ENCODE measurements at places on chromosomes 6 and 20. TPM values are rescaled to one million over a fixed set of nuclear protein-coding genes. Genes with fewer than 3 reads are reported as not detected.
A peak's percentile ranks its signal among the peaks of the same experiment; 100 is the strongest.

GRCh38 chr20:51966296-51966971, 164.1 kb upstream of the SALL4 start:
- H3K4me3 ChIP-seq: no peak overlapping the region
- no peaks in the 10 kb centered on the region for H3K4me1 ChIP-seq
- peak; percentile 55 for DNase-seq

GRCh38 chr20:7379621-7380220, 560.5 kb downstream of the HAO1 start:
- H3K27me3 ChIP-seq: no peaks in the 10 kb centered on the region
- H3K36me3 ChIP-seq: no peaks in the 10 kb centered on the region
- DNase-seq: no peak
- H3K4me1 ChIP-seq: no peaks in the 10 kb centered on the region
- H3K4me3 ChIP-seq: no peak overlapping the region
- no peak overlapping the region for H3K27ac ChIP-seq

GRCh38 chr6:170456334-170456733, 96.8 kb downstream of the PSMB1 start:
- no peaks in the 10 kb centered on the region for H3K36me3 ChIP-seq
- H3K27ac ChIP-seq: no peak overlapping the region
- H3K27me3 ChIP-seq: no peaks in the 10 kb centered on the region
- no peak for DNase-seq
- no peaks in the 10 kb centered on the region for H3K4me1 ChIP-seq
- H3K4me3 ChIP-seq: no peak overlapping the region

DNA sequence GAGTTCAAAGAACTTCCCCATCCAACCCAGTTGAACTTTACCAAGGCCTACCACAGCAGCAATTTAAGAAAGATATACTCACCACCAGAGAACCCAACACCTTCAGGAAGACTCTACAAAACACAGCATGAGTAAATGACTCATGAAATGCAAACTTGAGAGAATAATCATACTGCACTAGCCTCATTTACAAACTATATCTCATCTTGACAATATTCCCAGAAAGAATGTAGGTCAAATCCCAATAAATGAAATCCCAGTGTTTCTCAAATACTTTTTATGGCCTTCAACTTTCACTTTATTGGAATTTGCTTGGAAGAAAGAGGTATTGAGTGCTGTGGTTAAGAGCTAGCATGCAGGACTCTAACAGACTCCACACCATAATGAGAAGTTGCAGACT, 60.0 kb downstream of the FYN start:
- no peaks in the 10 kb centered on the region for H3K4me1 ChIP-seq
- H3K27ac ChIP-seq: no peak overlapping the region
- H3K36me3 ChIP-seq: no peaks in the 10 kb centered on the region
- no peaks in the 10 kb centered on the region for H3K27me3 ChIP-seq

- no peaks in the 10 kb centered on the region for H3K36me3 ChIP-seq
- DNase-seq: no peak
- no peak overlapping the region for H3K4me3 ChIP-seq
- H3K27ac ChIP-seq: no peak overlapping the region
Observed at GRCh38 chr6:142443532-142443931, 141.7 kb downstream of the ADGRG6 start.

DNA sequence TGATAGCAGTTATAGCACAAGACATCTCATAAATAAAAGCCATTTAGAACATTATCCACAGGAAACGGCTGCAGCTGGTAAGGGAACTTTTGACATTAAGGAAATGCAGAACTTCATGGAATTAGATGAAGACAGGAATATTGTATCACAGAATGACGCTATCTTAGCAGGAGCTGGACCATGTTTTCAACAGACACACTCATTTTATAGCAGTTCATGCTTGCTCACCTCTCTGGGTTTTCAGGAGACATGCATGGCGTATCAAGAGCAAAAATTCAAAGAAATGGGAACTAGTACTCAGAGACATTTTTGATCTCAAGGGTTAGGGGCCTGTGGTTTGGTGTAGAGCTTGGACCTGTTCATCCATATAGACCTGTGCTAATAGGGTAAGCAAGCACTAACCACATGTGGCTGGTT, 125.0 kb downstream of the FYN start:
- H3K27ac ChIP-seq: peak overlapping the region; percentile 27
- H3K4me3 ChIP-seq: no peak overlapping the region
- no peaks in the 10 kb centered on the region for H3K36me3 ChIP-seq
- no peaks in the 10 kb centered on the region for H3K27me3 ChIP-seq
- peak; percentile 57 for DNase-seq

GRCh38 chr6:127338936-127339335, 4.5 kb downstream of the ECHDC1 start:
- H3K4me3 ChIP-seq: no peak overlapping the region
- H3K27ac ChIP-seq: no peak overlapping the region
- H3K36me3 ChIP-seq: no peaks in the 10 kb centered on the region
- H3K4me1 ChIP-seq: peaks cover 21% of the 10 kb centered on the region
- no peaks in the 10 kb centered on the region for H3K27me3 ChIP-seq

GRCh38 chr6:3405182-3405518, 51.7 kb downstream of the SLC22A23 start:
- no peaks in the 10 kb centered on the region for H3K27me3 ChIP-seq
- H3K4me3 ChIP-seq: no peak overlapping the region
- no peaks in the 10 kb centered on the region for H3K36me3 ChIP-seq
- H3K27ac ChIP-seq: peak overlapping the region; percentile 63
- H3K4me1 ChIP-seq: no peaks in the 10 kb centered on the region
- DNase-seq: no peak

DNA sequence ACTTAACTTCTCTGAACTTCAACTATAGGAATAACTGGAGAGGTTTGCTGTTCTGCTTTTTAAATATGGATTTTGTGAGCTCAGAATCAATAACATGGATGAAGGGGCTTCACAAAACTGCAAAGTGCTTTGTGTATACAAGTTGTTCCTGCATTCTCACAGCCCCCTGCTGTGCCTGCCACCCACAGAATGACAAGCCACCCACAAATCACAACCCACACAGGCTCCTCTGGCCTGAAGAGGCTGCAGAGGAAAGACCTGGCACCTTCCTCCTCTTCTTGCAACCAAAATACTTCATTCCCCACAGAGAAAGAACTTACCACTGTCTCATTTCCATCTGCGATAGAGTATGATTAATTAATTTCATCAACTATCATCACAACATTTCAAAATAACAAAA, 106.7 kb upstream of the NHSL1 start:
- H3K27me3 ChIP-seq: no peaks in the 10 kb centered on the region
- no peak overlapping the region for H3K4me3 ChIP-seq
- no peaks in the 10 kb centered on the region for H3K4me1 ChIP-seq
- no peak for DNase-seq

DNA sequence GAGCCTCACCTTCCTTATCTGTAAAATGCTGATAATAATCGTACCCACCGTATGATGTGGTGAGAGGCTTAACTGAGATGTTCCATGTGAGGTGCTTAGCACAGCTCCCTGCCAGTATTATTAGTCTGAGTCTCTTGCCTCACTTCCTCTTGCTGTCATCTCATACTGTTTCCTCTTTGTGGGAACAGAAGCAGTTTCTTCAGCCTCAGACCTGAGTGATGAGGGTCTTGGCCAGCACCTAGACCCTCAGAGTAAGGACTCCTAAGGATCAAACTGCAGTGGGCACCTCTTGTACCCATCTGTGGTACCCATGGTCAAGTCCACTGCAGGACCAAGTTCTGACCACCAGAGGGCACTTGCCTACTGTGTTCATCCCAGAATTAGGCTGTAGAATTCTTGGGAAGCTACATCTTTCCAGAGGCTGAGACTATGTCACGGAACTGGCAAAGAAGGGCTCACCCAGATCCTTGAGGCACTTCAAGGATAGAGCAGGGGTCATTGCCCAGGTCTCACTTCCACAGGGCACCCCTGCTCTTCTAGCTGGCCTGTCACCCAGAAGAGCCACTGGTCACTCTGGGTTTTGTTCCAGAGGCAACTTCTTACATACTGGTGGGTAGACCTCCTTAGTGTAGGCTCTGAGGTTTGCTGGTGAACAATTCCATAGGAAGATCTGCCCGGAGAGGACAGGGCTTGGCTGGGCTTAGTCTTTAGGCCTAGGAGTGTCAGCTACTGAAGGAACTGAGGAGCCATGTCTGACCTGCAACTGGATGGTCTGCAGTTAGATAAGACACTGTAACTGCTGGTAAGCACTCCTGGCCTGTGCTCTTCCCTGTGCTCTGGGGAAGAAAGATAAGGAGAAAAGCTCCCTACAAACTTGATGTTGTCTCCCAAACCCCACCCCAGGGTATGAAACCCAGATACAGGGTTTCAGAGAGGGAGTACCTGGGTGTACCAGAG, 20.6 kb upstream of the SGK2 start:
- H3K27ac ChIP-seq: no peak overlapping the region
- peak; percentile 71 for DNase-seq
- H3K4me3 ChIP-seq: no peak overlapping the region
- peaks cover 14% of the 10 kb centered on the region for H3K36me3 ChIP-seq
- no peaks in the 10 kb centered on the region for H3K4me1 ChIP-seq

GRCh38 chr20:36606158-36607066, 833 bp downstream of the RAB5IF start:
- H3K27me3 ChIP-seq: no peaks in the 10 kb centered on the region
- peaks cover 5% of the 10 kb centered on the region for H3K4me1 ChIP-seq
- peaks cover 37% of the 10 kb centered on the region for H3K36me3 ChIP-seq
- peak overlapping the region; percentile 98 for H3K27ac ChIP-seq
- DNase-seq: no peak

DNA sequence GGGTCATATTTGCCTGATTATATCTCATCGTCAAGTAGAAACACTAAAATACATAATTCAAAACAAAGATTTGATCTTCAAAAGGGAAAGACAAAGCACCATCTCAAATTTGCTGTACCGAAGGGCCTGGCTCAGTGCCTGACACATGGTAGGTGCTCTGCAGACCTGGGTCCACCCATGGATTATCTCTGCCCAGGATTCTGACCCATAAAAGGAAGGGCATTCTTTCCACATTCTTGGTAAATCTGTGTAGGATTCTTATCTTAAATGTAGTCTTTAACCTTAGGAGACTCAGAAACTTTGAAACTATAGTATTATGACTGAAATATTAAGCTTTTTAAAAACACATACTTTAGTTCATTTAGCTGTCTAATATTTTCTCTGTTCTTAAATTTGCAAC, 274.1 kb upstream of the FLRT3 start:
- H3K4me1 ChIP-seq: no peaks in the 10 kb centered on the region
- DNase-seq: no peak
- no peak overlapping the region for H3K4me3 ChIP-seq
- H3K27me3 ChIP-seq: no peaks in the 10 kb centered on the region

DNA sequence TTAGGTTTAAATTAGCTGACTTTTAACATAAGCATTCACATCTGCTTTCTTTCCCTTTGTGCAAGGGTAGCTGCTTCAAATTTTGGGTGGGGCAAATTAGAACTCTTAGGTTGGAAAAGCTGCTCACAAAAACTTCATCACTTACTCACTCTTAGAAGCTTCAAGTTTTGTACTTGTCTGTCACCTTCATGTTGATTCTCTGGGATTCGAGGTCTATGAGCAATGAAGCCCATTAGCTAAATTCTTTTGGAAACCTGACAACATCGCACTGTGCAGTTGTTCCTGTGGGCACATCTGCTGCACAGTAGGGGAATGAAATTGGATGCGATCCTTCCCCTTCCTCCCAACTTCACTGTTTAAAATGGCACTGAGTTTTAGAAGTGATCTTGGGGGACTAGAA, 156.1 kb downstream of the UBE3D start:
- no peaks in the 10 kb centered on the region for H3K36me3 ChIP-seq
- no peaks in the 10 kb centered on the region for H3K4me1 ChIP-seq
- no peaks in the 10 kb centered on the region for H3K27me3 ChIP-seq
- H3K4me3 ChIP-seq: no peak overlapping the region
- no peak for DNase-seq
- H3K27ac ChIP-seq: no peak overlapping the region

GRCh38 chr6:16129623-16130401, 926 bp downstream of the MYLIP start:
- H3K27me3 ChIP-seq: no peaks in the 10 kb centered on the region
- peak overlapping the region; percentile 100 for H3K27ac ChIP-seq
- peak; percentile 66 for DNase-seq
- H3K36me3 ChIP-seq: no peaks in the 10 kb centered on the region
- peak overlapping the region; percentile 86 for H3K4me3 ChIP-seq

Gene IER3
- 16.4 TPM for total RNA-seq

Gene PROCR
- 21.2 TPM for total RNA-seq

Gene KIAA1755
- 0.80 TPM for total RNA-seq

Gene PLN
- 16.8 TPM for total RNA-seq

Gene SPEF1
- total RNA-seq: not detected

Gene C20orf144
- not detected for total RNA-seq

Gene STK38
- 101 TPM for total RNA-seq

Data from Peyer's patch (tissue), 4 donors.